ENCODE measurements at places on chromosomes 16 and 17.

DNA sequence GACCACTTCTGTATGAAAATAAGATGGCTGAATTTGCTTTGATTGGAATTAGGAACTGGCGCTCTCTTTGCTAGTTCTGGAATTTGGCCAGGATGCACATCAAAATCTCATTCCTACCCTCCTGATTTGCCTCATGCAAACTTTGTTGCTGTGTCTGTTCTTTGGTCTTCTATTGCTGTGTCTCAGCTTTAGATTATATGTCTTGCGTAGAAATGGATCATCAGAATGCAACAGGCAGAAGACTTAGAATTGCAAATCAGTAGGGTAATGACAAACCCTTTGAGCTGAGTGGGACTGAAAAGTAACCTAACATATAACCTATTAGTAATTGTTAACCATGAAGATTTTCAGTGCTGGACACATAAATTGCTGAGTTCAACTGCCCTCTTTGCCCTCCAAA lies 30.3 kb downstream of the RAD51C start:
- no peak for DNase-seq

DNA sequence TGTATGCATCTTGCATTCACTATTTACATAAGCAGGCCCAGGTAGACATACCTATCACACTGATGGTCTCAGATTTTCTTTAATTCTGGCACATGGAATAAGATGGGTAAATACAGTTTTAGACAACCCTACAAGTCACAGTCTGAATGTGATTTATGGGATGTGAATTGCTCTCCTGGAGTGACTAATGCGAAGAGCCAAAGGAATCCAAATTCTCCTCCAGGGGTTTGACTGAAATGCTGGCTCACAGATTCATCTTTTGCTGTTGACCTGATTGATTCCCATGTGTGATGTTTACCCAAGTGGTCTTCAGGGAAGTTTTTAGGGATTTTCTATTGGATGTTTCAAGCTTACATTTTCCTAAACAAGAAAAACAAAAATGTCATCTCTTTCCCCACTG lies 277.9 kb upstream of the MON1B start:
- DNase-seq: peak; percentile 11

GRCh38 chr17:31721291-31722025 lies 137.6 kb downstream of the COPRS start:
- DNase-seq: no peak

GRCh38 chr16:11073407-11073999 lies 129.1 kb downstream of the CLEC16A start:
- no peak for DNase-seq

DNA sequence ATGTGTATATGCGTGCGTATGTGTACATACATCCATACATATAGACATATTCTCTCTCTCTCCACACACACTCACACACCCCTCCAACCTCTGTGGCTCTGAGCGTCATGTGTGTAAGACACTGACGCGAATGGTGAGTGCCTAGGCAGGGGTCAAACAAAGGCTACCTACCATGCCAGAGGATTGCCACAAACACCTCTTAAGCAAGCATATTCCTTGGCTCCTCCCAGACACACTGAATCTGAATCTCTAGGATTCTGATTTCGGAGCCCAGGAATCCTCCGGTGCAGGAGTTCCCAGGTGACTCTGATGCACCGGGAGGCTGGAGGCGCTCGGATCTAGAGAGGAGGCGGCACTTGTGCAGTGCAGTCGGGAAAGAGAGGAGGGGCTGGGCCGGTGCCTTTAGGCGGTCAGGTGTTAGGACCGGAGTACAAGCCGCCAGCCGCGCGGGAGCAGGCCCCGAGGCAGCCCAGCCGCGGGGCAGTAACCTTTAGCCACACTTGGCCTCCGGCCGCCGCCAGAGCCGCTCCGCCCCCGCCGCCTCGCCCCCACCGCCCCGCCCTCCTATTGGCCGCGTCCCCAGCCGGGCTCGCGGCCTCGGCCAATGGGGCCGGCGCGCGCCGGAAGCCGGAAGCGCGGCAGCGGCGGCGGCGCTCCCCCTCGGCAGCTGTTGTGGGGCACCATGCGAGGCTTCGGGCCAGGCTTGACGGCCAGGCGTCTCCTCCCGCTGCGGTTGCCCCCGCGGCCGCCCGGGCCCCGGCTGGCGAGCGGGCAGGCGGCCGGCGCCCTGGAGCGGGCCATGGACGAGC lies at the start of gene MLYCD:
Gene MLYCD (plus strand): TSS at position 653 of the 809 bp plus-strand sequence. CDS start 30 bp downstream, at position 683.
- DNase-seq: peak; percentile 80

GRCh38 chr17:40997361-40997760 lies 2.3 kb downstream of the KRTAP3-2 start:
- no peak for DNase-seq

- DNase-seq: no peak
Measured at GRCh38 chr17:71327376-71328059, 793.3 kb upstream of the SOX9 start.

- DNase-seq: no peak
Measured at GRCh38 chr17:8154608-8155155, 2.5 kb upstream of the PER1 start.

GRCh38 chr16:89397331-89397861 lies 93.0 kb downstream of the ANKRD11 start:
- no peak for DNase-seq

DNA sequence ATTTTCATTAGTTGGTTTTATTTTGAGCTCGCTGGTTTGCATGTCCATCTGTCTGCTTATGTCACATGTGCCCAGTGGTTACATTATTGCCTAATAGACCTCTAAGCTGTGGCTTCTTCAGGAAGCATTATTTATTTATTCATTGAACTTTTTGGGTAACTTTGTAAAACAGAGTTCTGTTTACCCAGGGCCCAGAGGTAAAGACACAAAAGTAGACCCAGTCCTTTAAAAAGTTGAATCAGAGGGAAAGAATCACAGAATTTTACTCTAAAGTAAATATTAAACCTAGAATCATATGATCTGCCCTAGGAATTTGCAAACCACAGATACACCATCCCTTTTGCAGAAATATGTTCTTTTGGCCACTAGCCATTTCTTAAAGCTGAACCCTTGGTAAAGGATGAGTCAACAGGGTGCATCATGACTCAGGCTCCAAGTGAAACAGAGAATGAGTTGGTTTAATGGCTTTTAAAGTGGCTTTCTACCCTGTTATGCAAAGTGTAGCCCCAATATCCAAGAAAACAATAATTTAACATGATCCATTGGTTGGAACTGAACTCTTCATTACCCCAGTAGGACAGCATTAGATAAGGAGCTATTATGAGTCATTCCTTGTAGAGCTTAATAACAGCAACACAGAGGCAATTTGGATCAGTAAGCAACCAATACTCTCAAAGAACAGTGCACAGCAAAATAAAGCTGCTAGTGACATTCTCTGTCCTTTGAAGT lies 236.3 kb downstream of the KCNJ2 start:
- DNase-seq: peak; percentile 96

- DNase-seq: no peak
Measured at GRCh38 chr17:6046931-6047330, 23.2 kb upstream of the WSCD1 start.

- no peak for DNase-seq
Measured at GRCh38 chr17:19453296-19453695, 42.3 kb downstream of the RNF112 start.

- no peak for DNase-seq
Measured at GRCh38 chr17:49441578-49441977, 26.9 kb upstream of the PHB1 start.

DNA sequence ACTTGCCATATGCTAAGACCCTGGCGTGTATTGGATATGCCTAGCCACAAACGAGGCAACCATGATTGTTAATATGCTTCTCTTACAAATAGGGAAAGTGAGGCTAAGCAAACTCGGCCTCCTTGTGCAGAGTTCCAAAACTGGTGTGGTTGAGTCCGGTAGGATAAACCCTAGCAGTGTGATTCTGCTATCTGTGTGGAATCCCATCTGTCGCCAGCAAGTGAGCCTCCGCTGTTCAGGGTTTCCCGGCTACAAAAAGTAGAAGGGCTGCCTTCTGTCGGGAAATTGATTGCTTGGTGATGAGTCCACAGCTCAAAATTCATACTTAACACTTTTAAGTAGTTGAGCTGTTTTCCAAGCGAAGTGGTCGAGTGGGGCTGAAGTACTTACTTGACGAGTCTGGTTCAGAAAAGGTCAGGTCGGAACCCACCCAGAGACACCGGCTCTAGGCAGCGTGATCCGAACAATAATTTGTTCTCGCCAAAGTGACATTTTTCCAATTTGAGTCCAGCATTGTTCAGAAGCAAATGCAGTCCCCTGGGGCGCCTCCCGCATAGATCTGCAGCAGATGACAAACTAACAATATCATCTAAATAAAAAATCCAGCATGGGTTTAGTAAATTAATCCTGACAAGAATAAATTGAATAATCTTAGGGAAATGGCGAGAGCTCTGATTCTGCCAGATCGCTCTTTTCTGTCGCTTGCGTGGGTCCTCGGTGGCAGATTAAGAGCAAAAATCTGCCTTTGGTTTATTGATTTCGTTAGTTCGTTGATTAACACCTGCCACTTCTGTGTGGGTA lies 686.7 kb upstream of the RBFOX1 start:
- no peak for DNase-seq

DNA sequence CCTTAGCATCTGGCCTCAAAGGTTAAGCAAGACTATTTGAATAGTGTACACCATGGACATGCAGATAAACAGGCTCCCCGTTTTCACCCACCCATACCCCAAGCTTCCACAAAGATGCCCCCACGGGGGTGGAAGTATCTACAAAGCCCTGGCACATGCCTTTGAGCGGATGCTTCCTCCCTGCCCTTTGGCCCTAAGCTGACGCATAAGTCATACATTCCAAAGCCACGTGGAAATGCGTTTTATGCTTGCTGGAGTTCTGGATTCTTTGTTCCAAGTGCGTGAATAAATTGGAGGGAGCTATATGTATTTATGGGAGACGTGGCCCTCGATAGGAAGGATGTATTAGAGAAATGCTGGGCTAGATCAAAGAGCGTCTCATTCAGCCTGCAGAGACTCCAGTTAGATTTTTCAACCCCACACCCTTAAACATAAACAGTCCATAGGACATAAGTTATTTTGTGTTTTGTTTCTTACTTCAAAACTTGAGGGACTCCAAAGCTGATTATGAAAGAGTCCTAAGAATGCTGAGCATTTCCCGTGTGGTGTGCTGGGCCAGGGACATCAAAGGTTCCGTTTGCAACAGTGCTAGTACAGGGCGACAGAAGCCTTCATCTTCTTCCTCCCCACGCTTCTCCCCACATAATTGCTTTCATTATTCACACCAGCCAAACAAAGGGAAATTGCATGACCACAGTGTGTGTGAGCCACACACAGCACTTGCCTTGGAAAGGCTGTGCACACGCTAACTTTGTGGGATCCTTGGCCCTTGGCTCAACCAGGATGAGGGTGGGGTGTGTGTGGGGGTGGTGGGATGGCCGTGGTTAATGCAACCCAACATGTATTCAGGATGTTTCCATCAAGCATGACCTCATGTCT lies 73.6 kb downstream of the WIPI1 start:
- peak; percentile 70 for DNase-seq

Data from fibroblast of skin of scalp (primary cell).